Kidney (tissue), 22 donors: ENCODE measurements at places on chromosomes 3 and 15.

GRCh38 chr15:65329984-65330735 lies 25.7 kb downstream of the RNU5B-1 start:
- no peak for DNase-seq

GRCh38 chr3:10655105-10655504 lies 149.7 kb upstream of the ATP2B2 start:
- DNase-seq: no peak

DNA sequence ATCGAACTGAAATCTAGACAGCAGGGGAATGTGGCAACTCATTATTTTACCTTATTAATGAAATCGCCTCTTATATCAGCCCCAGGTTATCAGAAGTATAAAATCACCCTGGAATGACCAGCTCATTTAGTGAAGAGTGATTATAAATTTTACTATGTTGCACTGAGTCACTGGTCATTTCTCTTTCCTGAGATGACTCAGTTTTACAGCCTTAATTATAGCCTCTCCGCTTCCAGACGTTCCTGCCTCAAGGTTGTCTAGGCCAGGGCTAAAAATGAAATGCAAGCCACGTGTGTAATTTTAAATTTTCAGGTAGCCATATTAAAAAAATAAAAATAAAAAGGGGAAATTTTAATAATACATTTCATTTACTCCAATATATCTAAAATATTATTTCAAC lies 33.3 kb downstream of the DET1 start:
- no peak for DNase-seq

DNA sequence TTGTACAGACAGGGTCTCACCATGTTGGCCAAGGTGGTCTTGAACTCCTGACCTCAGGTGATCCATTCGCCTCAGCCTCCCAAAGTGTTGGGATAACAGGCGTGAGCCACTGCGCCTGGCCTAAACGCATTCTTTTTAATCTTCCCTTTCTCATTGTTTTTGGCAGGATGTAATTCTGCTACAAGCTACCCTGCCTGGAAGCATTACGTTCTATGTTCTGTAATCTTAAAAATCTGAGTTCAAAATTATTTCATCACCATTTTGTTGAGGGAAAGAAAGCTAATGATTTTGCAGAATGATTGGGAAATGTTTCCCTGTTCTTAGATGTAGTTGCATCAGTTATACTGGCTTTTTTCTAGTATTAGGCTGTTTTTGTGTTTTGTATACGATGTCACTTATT lies 71.5 kb downstream of the RGMA start:
- DNase-seq: no peak

DNA sequence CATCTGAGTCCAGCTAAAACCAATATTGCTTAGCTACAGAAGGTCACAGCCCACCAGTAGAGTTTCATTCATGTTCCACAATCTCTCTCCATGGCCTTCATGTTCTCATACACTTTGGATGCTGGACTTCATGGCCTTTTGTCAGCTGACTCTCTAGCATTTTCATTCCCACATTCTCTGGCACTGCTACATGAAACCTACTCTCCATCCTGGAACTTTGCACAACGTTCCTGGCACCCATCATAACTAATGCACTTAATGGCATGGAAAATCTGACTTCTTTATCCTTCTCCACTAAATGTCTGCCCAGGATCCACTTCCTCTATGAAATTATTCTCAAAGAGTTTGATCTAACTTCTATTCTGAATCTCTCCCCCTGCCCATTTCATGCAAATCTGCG lies 56.9 kb downstream of the SLC9A9 start:
- DNase-seq: no peak

DNA sequence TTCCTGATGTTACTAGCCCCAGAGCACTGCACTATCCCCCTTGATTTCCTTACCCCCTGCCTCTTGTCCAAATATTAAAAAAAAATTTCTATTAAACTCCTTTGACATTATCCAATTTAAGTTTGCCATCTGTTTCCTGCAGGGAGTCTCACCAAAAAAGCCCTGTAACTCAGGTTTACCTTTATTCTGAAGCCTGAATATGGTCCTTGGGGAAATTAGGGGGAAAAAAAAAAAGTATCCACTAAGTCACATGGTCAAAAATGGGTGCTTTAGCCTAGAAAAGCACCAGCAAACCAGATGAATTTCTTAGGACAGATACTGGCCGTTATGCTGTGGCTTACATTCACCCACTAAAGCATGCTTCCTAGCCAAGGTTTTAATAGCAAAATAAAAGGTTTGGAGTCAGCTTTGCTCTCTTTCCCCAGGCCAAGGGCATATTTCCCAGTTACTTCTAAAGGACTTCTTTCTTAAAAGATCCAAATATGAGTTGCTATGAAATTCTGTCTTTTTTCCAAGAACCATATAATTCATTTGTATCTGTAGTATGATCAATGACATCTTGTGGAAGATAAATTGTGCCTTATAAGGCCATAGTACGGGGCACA lies 394.9 kb downstream of the LSAMP start:
- DNase-seq: no peak

DNA sequence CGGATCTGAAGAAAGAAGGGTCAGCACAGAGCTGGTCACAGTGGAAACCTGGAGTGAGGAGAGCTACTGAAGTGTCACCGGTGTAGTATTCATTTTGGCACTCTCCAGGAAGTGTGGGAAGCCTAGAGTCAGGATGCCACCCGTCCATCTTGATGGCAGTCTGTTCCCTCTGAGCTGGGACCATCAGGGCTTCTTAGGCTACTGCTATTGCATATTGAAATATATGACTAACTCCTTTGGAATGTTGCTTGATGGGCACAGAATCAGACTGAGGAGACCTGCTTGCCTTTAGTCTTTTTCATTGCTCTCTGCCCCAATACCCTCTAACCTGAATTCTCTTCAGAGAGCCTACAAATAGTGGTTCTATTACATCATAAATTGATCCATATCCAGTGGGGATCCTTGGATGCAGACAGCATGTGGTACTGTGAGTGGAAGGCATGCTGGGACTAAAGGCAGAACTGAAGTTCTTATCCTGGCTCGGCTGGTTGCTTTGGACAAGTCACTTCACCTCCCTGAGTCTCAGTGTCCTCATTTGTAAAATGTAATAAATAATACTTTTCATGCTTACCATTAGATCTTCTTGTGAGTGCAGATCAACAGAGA lies 143.5 kb downstream of the PDE8A start:
- DNase-seq: no peak

DNA sequence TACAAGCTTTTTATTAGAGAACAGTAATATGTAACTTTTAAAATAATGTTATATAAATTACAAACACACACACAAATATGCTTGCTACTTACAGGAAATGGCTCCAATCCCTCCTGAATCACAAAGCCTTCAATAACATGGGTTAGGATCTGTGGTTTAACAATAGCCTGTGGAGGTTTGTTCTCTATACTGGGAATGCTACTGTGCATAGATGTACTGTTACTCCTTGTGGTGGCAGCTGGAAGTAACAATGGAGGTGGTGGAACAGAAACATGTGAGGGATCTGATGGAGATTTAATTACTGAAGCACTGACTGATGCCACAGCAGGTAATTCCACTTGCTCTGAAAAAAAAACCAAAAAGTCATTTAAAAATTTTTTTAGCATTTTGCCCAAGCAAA lies 64.4 kb downstream of the PHC3 start:
- DNase-seq: no peak
